ENCODE measurements at places on chromosomes 3 and 15.

DNA sequence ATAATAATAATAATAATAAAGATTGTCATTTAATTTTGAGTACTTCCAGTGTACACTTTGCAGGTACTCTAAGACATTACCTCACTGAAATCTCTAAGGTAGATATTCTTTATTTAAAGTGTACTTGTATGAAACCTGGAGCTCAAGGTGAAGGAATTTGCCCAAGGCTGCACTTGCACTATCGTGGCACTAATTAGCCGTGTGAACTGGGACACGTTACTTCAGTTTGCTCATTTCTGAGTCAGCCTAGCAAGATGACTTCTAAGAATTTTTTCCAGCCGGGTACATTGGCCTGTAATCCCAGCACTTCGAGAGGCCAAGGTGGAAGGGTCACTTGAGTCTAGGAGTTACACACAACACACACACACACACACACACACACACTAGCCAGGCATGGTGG, 33.5 kb downstream of the MLH1 start:
- DNase-seq: no peak

DNA sequence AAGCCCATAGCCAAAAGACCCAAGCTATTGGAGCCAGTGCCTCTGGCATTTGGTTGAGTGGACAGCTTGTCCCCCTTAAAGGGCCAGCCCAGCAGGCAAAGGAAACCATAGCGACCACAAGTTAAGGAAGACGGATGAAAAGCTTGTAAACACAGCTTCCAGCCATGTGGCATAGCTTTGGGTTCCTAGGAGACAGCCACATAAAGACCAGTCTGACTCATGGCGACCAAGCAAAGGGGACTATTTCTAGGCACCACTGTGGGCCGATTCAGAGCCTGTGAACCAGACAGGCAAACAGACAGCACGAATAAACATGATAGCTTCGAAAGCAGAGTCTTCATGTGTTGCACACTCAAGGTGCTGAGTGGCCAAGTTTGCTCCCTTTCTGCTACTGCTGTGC, 30.5 kb upstream of the SRGAP3 start:
- peak; percentile 10 for DNase-seq

GRCh38 chr3:127800508-127800907, 21.8 kb downstream of the MGLL start:
- peak; percentile 15 for DNase-seq

DNA sequence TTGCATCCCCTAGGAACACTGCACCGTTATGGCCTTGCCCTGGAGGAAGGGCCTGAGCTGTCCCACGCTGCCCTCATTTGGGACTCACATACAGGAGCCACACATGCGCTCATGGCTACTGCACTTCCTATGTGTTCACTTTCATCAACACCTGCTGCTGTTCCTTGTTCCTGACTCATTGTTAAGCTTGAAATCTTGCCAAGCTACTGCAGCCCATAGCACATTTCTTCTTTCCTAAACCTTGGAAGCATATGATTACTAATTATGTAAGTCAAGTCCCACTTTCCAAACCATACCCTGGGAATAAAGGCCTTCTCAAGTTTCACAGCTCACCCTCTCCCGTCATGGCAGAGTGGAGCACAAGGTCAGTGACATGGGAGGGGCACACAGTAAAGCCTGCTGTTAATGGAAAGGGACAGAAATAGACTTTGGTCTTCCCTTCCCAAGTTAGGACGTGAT, 307.9 kb downstream of the CLSTN2 start:
- DNase-seq: no peak

DNA sequence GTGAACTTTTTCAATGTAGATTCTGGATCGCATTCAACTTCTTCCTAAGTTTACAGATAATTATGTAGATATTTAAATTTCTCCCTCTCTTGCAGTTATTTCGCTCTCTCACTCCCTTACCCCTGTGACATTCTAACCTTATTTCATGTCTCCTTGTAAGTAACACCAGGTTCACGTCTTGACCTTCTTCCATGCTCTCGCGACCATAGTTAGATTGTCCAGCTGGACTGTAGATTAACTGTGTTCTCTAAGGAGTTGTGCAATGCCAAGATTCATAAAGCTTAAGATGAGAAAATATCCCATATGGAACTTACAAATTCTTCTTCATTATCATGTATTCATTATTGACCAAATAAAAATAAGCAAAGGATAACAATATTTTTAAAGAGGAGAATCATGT, 430.5 kb downstream of the GABRG3 start:
- DNase-seq: no peak

DNA sequence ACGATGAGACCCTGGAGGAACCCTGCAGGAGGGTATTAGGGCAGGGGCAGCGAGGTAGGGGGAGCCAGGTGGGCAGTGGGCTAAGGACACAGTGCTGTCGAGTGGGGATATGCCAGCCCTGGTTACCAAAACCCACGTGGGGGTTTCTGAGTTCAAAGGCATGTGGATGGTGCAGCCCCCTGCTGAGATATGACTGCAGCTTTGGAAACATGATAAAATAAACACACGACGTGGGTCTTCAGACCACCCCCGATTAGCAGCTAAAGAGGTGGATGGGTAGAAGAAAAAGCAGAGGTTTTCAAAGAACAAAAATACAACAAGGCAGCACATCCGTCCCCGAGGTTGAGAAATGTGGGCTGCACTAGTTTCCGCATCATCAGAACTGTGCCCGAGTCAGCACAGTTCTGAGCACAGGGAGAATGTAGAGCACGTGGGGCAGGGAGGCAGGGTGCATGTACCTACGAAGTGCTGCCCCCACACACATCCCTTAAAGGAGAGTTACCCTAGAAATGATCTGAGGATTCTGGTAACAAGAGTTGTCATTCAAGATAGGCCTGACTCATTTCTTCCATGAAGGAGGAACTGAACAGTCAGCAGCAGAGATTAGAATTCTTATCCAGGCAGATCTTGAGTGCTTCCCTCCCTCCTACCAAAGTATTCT, 121.3 kb downstream of the RPLP1 start:
- peak; percentile 56 for DNase-seq

- DNase-seq: no peak
These were observed 20.3 kb downstream of the SPG21 start for GRCh38 chr15:64969401-64969800.

GRCh38 chr15:52424856-52425431, 103.7 kb downstream of the MYO5A start:
- no peak for DNase-seq

All from SJSA1 (cell line).